ENCODE measurements at places on chromosomes 12 and 14.

DNA sequence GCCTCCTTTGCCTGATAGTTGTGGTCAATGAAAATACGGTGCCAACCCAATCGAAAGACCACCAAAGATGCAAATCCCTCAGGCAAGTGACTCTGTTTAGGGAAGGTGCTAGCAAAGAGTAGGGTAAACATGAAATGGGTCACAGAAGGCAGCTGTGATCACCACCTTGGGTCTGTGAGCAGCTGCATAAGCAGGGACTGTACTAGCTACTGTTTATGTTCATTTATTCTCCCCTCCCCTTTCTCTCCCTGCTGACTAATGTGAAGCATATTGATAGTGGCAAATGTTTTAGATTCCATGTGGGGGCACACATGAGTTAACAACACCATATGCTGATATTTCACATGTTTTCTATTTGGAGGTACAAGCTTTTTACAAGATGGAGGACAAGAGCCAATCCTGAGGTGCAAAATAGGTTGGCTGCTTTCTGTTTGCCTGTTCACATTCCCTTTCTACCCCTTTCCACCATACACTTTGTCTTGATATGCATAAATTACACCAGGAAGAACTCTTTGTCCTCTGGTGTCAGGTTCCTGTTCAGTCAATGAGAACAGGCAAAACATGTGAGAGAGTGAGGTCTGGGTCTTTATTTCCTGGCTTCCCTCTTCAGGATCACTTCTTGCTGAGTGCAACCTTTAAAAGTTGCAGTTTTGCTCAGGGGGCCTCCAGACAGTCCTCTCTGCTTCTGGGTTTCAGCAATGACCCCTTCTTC is 71.1 kb downstream of the AVPR1A start:
- DNase-seq: no peak

GRCh38 chr12:118119449-118119879 is 15.7 kb upstream of the VSIG10 start:
- no peak for DNase-seq

GRCh38 chr12:129383956-129384355 is 519.9 kb downstream of the TMEM132D start:
- DNase-seq: no peak

GRCh38 chr12:74906224-74906623 is 303.4 kb downstream of the KCNC2 start:
- no peak for DNase-seq

DNA sequence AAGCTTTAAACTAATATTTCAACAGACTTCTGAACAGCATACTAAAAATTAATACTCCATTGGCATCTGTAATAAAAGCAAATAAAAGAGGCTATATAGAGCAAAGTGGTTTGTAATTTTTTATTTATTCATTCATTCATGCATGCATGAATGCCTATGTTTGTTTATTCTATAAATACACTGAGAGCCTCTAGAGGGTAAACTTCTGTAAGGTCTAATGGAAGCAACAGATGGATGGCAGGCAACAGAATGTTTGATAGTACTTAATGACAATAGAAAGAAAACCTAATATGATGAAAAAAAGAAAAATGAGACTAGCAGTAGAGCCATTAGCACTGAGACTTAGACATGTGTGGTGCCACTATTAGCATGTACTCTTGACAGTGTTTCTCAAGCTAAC is 253.1 kb downstream of the CCDC91 start:
- DNase-seq: no peak

DNA sequence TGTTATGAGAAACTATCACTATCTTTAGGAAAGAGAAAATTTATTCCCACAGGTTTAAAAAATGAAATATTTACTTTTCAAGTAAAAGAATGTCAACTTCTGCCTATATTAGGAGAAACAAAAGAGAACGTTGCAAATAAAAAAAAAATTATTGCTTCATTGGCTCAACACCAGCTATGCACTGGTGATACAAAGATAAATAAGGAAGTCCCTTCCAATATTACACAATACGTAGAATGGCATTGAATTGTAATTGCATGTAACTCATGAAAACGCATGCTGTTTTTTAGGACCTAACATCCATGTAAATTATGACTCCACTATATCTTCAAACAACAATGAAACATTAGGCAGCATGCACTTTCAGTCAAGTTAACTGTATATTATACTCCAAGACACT is 56.4 kb upstream of the RERGL start:
- no peak for DNase-seq

DNA sequence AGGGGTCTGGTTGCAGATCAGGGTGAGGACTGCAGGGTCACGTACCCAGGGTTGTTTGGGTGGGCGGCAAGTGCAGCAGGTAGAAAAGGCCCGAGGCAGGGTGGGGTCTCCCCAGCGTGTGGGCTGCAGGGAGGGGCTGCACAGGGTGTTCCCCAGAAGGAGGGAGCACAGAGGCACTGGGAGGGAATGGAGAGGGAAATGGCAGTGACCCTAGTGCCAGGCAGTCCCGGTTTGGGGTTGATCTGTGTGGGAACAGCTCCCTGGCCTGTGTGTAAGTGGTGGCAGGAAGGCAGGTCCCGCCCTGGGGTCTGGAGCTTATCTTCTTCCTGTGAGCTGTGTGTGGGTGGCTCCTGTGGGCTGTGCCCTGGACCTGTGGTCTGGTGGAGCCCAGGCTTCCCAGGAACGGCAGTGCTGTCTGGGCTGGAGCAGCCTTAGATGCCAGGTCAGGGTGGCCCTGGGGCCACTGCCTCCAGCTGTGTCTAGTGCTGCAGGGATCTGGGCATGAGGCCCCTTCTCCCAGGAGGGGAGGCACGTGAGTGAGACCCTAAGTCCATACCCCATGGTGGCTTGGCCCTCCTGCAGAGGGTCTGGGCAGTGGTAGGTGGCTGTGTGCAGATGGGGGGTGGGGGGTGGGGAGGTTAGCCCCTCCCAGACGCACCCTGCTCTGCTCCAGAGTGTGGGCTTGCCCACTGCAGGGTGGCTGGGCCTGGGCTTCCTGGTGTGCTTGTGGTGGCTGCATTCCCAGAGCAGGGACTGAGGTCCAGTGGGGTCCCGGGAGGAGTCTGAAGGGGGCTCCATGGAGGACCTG is 363.5 kb downstream of the TMEM121 start:
- no peak for DNase-seq

DNA sequence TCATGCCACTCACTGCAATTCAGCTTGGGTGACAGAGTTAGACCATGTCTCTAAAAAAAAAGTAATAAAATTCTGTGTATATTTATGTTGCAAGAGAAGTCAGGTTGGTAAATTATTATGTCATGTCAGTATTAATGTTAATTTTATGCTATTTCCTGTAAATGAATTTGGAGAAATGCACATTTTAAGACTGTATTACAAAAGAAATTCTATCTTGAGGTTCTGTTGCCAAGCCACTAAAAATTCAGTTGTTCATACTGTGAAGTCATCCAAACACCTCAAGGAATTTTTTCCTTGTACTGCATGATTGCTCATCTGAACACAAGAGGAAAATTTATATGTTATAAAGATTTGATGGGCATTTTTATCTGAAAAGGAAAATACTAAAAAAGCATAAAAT is 23.3 kb upstream of the HMGA2 start:
- no peak for DNase-seq

DNA sequence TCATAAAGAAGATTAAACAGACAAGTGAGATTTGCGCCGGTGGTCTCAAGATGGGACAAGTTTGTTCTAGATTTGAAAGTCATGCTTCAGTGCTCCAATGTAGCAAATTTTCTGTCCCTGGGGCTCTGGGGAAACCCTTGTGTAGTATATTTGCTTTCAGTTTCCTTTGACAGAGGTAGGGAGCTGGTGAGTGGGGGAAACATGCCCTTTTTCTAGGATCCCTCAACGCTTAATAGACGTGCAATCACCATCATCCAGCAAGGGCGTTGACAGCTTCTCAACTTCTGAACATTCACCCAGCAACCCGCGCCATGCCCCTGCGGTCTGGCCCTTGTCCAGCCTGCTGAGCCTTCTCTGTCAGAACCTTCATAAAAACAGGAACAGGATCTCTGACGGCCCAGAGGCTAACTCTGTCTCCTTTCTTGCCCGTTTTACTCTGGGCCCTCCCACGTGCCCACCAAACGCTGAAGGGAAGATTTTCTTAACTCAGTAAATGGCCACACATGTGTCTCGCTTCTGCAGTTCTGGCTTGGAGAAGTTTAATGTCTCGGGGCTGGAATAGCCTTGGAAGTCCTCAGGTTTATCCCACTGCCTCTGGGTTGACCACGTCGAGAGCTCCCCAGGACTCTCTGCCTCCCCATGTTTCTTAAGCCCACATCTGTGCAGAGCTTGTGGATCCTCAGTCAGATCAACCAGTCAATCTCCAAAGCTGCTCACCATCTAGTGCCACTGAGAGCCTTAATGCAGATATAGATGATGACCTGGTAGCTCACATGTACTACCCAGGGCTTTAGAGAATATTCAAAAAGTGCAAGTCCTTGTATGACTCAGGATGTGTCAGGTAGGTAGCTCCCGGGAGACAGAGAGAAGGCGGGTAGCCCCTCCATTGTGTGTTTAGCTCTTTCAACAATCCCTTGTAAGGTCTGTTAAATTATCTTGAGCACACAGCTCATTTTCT is 58.1 kb upstream of the CCND2 start:
- DNase-seq: peak; percentile 42

- DNase-seq: no peak
These were observed 175.8 kb downstream of the TTC8 start for GRCh38 chr14:89000007-89000942.

DNA sequence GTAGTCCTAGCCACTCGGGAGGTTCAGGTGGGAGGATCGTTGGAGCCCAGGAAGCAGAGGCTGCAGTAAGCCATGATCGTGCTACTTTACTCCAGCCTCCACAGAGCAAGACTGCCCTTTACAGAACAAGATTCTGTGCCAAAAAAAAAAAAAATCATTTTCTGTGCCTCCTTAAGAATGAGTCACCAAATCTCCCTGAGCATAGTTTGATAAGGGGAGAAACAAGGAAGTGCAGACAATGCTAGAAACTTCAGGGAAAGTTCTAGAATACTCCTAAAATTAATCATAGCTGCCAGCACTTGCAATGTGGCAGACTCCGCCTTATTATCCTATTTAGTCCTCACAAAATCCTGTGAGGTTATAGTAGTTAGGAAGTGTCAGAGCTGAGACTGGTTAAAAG is 74.5 kb downstream of the KCNK10 start:
- DNase-seq: no peak

- DNase-seq: no peak
These were observed 17.2 kb downstream of the FRMD6 start for GRCh38 chr14:51668870-51669269.

DNA sequence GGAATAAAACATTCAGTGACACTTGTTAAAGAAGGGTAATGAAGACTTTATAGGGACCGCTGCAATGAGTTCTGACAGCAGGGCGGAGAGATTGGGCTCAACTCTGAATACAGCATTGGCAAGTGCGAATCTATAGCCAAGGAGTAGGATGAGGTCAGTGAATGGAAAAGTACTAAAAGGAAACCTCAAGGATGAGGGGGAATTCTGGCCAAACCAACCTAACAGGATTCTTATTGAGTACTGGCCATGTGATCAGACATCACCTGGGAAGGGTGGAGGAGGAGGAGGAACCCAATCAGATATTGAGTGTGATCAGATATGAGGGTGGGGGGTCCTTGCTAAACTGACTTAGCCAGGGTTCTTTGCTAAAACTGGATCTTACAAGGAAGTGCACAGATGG is 31.0 kb downstream of the DRAM1 start:
- no peak for DNase-seq

GRCh38 chr14:75230140-75230792 is 48.4 kb upstream of the FOS start:
- DNase-seq: peak; percentile 77

GRCh38 chr14:75442642-75443041 is 14.8 kb downstream of the JDP2 start:
- DNase-seq: no peak

DNA sequence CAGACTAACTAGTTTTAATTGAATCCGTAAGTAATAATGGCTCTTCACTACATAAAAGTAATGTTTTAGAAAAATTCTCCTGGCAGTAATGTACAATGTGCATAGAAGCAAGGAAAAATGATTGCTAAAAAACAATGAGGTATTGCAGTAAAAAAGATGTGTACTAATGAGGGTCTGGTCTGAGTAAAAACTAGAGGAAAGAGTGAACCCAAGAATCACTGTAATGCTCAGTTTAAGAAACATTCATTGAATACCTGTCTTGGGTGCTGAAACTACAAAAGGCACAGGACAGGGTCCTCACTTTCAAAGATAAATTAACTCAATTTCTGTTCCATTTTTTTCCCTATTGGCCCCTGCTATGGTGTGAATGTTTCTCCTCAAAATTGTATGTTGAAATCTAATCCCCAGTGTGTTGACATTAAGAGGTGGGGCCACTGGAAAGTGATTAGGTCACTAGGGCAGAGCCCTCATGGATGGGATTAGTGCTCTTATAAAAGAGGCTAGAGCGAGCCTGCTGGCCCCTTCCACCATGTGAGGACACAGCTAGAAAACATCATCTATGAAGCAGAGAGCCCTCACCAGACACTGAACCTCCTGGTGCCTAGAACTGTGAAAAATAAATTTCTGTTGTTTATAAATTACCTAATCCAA is 51.6 kb downstream of the RPS6KA5 start:
- DNase-seq: no peak

- no peak for DNase-seq
These were observed 35.5 kb upstream of the C12orf75 start for GRCh38 chr12:105294886-105295479.

DNA sequence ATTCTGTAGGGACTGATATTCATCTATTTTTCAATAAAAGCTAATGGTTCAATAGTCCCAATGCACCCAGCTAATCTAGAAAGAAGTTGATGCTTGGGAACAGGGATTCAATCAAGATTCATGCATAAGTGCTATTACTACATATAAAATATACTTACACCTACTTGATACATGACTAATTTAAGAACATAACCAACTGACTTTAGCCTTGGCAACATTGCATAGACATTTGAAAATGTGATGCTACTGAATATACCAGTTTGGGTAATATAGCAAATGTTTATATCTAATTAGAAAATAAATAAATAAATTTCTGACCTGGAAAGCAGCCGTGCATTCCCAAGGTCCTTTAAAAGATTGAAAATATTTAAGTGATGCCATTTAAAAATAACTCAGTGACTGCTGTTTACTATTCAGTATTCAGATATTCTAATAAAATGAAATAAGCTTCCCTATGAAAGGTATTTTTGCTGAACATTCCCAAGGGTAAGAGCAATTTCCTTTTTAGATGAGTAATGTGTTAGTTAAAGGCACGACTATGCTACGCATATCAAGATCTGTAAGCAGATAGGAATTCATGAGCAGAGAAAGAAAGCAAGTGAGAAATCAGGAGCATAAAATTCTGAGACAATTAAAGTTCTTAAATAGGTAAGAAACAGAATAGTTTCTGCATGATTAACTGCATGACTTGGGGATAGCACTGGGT is 160.6 kb upstream of the SYT1 start:
- no peak for DNase-seq

- DNase-seq: peak; percentile 34
These were observed 16.7 kb downstream of the SNRNP35 start for GRCh38 chr12:123474485-123475245.

GRCh38 chr14:50520947-50521815 is 11.2 kb downstream of the MAP4K5 start:
- DNase-seq: peak; percentile 36

GRCh38 chr12:31591380-31591901 is 505 bp upstream of the DENND5B start:
- no peak for DNase-seq

GRCh38 chr12:128789356-128789929 is 34.3 kb downstream of the SLC15A4 start:
- no peak for DNase-seq

GRCh38 chr14:103023881-103024473 is 33.4 kb downstream of the CDC42BPB start:
- no peak for DNase-seq

GRCh38 chr14:71492346-71492745 is 439.9 kb upstream of the RGS6 start:
- no peak for DNase-seq

All from CD4-positive, alpha-beta T cell treated with Interleukin-12 subunit alpha and Interleukin-12 subunit beta, for 1 hour (primary cell).